T-helper 17 cell (primary cell): ENCODE measurements at places on chromosomes 16 and 17.

DNA sequence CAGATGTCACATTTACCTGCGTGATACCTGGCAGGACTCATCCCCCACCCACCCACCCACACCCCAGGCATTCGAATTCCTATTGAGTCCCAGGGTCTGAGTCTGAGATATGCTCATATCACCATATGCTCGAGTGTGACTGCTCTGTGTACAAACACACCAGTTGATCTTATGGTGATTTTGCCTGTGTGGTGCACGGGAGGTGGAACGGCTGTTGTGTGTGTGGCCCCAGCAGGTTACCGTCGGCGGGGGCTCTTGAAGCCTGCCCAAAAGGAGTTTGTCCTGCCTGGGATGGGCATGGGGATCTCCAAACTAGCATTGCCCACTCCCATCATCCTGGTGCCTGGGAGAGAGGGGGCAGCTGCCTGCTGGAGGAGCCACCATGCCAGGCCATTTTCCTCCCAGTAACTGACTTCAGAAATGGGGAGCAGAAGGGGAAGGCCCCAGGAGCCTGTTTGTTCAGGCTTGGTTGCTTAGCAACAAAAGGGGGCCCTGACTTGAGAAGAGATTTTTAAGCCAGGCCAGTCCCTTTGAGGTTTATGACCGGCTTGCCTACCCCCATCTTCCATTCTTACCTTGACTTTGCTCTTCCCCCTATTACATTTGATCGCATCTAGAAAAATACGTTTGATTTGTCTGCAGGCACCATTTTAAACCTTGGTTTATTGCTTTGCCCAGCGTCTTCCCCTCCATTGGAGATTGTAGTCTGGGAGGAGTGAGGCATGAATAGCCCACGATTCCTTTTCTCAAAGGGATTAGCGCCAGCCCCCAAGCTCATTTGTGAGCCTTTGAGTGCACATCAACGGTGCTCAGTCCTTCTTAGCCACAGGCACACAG is 217.7 kb downstream of the CCDC182 start:
- DNase-seq: no peak

- DNase-seq: no peak
Observed at GRCh38 chr16:265002-265529, 10.7 kb downstream of the RGS11 start.

DNA sequence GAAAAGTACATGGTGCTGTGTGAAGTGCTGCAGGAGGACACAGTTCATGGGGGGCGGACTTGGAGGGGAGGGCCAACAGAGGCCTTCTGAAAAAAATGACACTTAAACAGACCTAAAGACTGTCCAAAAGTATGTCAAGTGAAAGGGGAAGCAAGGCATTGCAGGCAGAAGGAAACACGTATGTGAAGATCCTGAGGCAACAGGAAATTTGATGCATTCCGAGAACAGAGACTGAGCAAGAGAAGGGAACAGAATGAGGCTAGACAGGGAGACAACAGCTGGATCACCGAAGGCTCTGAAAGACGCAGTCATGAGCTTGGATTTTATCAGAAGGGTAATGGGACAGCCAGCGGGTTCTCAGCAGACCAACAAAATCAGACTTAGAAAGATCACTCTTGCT is 1.1 kb downstream of the IFT20 start:
- DNase-seq: no peak

DNA sequence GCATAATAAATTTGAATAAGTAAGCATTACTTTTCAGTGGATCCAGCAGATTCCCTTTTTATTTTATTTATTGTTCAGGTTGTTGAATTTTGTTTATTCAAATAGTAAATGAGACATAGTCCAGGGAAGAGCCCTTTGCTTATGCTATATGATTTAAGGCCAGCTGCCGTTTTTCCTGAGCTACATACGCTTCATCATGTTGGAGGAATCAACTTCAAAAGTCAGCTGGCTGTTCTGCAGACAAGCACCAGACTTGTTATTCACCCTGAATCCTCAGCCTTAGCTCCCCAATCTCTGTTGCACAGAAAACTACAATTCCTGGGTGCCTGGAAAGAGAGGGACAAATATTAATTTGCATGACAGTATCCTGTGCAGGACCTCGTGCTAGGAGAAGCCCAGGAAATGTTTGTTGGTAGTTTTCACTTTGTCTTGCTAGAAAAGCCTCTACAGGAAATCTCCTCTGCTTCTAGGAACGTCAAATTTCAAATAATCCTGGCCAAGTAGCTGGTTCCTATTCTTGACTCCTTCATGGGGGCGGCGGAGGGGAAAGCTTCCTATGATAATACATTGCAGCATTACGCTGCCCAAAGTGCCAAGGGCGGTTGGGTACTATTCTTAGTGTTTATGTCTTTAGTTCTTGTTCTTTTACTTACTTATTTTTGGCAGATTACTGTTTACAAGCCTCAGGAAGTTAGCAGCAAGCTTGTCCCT is 101.6 kb downstream of the PRKCA start:
- DNase-seq: no peak

DNA sequence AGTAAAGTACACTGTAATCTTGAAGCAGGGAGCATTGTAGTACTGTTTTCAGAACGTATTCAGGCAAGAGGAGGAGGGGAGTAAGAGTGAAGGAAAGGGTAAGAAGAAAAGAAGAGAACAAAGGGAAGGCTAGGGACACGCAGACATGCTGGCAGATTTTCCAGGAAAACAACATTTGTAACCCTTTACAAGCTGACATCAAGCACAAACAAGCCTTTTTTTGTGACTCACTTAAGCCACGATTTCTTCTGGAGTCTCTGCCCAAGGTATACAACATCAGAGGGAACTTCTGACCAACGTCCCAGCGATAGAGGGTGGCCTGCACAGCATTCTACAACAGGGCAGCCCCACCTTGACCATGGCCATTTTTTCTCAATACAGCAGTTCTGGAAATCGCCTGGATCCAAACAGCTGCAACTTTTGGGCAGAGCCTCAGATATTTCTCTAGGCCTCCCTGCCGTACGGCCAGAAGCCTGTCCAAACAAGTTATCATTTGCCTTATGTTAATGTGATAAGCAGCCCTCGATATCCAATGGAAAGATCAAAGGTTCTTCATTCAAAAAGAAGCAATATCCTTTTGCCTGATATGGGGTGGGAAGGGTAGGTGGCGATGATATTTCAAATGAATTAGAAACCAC is 247.3 kb downstream of the ZFHX3 start:
- DNase-seq: no peak

- no peak for DNase-seq
Observed at GRCh38 chr17:49730078-49730784, 22.5 kb upstream of the SLC35B1 start.

DNA sequence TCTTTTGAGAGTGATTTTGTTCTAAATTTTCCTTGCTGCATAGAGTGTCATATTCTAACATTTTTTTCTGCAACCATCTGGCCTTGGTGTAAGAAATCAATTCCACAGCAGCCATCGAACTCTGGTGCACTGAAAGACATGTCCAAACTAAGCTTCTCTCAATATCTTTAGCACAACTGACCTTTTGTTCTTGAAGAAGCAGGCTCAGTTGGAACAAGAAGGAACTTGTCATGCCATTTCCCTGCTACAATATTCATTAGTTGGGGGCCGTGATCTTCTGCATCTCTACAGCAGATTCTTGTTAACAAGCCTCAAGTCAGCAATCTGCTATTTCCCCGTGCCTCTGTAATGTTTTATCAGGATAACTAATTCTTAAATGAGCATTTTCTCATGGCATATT is 1305.6 kb downstream of the CDH11 start:
- no peak for DNase-seq

GRCh38 chr16:47888142-47888541 is 267.7 kb downstream of the ABCC12 start:
- no peak for DNase-seq

DNA sequence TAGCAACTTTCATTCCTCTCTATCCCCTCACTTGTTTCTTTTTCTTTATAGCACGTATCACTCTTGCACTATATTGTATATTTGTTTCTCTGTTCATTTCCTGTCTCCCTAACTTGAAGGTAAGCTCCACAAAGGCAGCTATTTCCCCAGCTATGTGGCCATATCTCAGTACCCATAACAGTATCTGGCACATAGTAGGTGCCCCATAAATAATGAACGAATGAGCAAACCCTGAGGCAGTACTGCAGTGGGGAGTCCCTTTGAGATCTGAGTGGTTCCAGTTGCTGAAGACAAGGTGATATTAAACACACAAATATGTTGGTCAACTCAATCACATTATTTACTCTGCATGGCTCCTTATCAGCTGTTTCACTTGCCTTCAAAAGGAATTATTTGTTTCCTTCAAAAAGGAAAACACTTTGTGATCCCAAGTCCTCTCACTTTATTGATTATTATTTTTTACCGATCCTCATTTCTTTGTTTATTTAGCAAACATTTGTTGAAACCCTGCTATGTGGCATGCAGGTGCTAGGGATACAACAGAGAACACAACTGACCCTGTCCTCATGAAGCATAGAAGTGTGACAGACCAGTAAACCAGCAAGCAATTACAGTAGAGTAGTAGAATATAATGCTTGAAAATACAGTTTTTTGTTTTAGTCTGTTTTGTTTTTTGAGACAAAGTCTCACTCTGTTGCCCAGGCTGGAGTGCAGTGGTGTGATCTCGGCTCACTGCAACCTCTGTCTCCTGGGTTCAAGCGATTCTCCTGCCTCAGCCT is 5.7 kb upstream of the ADAP2 start:
- DNase-seq: no peak

GRCh38 chr17:32783602-32784001 is 93.3 kb downstream of the MYO1D start:
- DNase-seq: no peak

DNA sequence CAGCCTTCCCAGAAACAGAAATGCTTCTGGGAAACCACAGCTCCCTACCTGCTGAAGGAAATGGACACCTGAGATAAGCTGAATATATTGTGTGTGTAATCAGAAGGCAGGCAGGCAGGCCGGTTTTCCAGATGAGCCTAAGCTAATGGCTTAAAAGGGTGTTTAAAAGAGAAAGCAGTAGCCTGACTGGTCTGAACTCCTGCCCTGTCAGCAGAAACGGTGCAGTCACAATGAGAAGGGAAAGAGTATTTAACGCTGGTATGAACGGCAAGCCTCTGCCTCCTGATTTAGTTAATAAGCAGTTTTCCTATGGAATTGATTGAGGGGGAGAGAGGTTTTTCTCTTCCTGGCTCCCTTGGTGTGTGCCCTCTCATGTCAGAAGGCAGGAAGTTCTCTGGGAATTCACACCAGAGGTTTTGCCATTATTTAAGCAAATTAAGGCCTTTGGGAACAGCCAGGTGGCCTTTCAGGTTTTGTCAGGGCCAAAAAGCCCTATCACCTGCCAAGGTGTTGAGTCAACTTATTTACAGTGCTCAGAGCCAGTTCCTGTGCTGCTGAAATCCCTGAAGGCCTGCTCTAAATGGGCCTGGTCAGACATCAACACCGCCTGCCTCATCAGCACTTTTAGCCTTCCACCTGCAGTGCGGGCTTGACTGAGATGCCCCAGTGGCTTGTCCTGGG is 41.6 kb downstream of the CDH1 start:
- no peak for DNase-seq

- DNase-seq: no peak
Observed at GRCh38 chr17:3982113-3982512, 17.9 kb upstream of the ATP2A3 start.

DNA sequence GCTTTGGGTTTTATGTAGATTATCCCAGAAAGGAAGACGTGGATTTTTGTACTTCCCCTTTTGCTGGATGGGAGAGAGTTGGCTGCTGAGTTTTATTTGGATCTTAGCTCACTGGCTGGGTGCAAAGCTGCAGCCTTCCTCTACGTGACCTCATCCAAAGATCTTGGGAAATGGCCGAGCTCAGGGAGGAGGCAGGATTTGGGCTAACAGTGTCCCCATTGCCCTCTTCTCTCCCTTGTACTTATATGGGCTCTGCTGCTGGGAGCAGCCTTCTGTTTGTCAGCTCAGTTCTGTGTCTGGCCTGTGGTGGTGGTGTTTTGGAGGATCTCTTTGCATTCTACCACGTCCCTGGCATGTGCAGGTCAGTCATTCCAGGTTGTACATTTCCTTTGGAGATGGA is 2.0 kb downstream of the AOC3 start:
- no peak for DNase-seq

- DNase-seq: no peak
Observed at GRCh38 chr17:6867849-6868248, 36.3 kb upstream of the TEKT1 start.

GRCh38 chr17:19750020-19750572 is 2.0 kb upstream of the ALDH3A1 start:
- DNase-seq: no peak

DNA sequence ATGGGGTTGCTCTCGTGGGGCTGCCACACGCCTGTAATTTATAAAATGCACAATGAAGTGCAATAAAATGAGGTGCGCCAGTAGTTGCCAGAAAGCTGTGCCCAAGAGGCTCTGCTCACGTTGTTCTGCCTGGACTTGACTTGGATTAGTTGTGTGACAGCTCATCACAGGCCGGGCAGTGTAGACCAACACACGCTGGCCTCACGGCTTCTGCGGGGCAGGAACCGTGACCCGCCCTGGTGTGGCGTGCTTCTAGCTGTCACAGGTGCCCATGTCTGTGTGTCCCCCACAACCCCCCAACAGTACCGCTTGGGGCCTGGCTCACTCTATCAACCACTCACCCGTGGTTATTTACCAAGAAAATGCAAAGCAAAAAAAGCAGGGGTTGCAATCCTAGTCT is 112.2 kb upstream of the ZNF750 start:
- no peak for DNase-seq
